HT1080 (cell line): ENCODE measurements at places on chromosomes 3 and 15.

- DNase-seq, result peak; percentile 85
Observed at GRCh38 chr15:85649372-85649771, 145.4 kb downstream of the KLHL25 start.

GRCh38 chr3:178206521-178206920 is 329.7 kb upstream of the KCNMB2 start:
- DNase-seq, result no peak

DNA sequence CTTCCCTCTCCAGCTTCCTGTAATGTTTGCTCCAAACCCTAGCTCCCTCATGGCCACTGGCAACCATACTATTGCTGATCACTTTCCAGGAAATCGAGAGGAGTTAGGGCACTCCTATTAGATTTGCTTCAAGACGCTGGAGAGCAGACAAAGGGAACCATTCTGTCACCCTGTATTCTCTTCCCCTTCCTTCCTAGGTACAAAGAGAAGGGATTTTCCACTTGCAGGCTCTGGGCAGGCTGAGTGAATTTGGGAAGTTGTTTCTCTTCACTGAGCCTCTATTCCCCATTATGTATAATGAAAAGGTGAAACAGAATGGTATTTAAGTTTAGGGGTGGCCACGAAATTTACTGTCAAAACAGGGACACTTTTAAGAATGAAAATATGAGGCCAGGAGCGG is 99.4 kb upstream of the LPP start:
- no peak for DNase-seq

DNA sequence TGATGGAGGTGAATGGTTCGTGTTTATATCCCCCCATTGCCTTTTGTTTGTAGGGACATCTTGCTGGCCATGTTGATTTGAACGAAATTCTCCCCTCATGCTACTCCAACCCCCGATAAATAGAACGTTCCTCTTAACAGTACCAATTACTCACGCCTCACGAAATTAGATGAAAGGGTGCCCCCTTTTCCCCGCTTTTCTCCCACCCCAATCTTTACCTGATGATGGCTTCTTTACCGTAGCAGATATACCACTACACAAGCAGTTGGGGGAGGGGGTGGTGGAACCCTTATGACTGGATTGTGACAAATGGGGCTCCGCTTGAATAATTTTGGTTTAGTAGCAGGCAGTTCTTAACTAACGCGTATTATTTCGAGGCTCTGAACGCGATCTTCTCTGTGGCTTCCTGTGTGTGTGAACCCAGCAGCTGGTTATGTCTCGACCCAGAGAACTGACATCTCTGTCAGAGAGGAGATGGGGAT is 1.1 kb downstream of the PIAS1 start:
- peak; percentile 51 for DNase-seq

DNA sequence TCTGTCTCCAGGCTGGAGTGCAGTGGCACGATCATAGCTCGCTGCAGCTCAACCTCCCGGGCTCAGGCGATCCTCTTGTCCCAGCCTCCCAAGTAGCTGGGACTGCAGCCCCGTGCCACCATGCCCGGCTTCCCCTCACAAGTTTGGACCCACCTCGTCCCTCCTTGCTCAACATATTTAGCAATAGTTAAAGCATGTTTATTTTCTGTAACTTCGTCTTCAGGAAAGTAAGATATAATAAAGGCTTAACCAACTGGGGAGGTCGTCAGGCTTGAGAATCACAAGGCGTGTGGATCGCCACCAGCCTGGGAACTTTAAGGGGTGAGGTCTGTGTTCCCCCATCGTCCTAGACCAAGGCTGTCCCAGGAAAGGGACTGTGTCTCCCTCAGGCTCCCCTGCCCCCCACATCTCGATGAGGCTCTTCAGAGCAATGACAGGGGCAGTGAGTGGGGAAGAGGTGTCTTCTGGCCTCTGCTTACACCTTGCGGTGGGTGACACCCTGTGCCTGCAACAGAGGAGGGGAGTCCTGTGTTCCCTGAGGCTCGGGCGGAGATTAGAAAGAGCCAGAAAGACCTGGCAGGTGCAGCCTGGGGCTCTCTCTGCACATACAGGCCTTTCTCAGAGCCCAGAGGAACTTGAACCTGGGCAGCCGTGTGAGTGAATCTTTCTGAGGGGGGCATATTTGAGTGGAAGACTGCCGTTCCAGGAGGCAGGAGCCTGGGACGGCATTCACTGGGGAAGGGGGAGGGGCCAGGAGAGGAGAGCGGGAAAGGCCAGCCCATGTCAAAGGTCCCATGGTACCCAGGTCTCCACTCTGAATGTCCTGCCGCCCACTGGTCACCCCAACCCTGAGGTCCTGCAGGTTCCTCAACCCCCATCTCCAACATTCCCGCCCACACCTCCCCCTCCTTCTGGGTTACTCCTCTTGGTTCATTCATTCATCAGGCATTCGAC is 152.3 kb downstream of the SMAD6 start:
- DNase-seq, result no peak

GRCh38 chr3:104933972-104934371 is 432.7 kb upstream of the ALCAM start:
- DNase-seq, result peak; percentile 28

- DNase-seq, result no peak
Observed at GRCh38 chr3:46312991-46313390, 40.9 kb upstream of the CCR2 start.

- DNase-seq, result peak; percentile 87
Observed at GRCh38 chr3:33186524-33187367, 31.9 kb downstream of the SUSD5 start.

DNA sequence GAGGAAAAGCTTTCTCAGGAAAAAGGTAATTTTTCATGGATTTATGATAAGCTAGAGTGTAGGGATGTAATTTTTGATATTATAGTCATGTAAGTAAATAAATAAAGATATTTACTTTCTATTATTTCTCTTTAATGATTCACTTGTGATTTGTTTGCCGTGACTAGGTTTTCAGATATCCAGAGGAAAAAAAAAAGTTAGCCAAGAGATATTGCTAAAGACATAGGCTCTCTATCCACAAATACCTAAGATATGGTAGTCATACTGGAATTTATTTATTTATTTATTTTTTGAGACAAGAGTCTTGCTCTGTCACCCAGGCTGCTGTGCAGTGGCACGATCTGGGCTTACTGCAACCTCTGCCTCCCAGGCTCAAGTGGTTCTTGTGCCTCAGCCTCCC is 59.9 kb downstream of the AP4E1 start:
- DNase-seq, result no peak

DNA sequence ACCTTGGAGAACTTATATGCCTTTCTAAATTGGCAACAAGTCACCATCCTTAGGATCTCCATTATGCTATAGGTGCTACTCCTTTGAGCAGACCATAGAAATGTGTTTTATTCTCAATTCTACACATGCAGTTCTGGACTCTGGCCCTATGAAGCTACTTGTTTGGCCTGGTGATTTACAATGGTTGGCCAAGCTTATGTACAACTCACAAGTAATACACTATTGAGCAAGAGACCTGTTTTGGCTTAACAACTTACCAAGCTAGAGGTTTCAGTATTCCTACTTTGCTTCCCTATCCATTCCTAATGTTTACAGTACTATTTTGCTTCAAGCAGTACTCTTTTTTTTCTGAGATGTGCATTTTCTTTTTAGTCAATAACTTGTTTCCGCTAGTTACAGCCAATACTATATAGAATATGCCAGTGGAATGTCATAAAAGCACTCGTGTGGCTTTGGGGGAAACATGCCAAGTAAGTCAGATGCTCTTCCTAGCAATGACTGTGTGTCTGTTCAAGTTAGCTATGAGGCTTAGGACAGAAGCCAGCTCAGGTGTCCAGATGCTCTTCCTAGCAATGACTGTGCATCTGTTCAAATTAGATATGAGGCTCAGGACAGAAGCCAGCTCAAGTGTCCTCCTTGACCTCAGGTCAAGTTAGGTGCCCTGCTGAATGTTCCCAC is 174.9 kb upstream of the SEMA6D start:
- DNase-seq, result no peak

- no peak for DNase-seq
Observed at GRCh38 chr3:152292366-152292765, 23.6 kb downstream of the MBNL1 start.

DNA sequence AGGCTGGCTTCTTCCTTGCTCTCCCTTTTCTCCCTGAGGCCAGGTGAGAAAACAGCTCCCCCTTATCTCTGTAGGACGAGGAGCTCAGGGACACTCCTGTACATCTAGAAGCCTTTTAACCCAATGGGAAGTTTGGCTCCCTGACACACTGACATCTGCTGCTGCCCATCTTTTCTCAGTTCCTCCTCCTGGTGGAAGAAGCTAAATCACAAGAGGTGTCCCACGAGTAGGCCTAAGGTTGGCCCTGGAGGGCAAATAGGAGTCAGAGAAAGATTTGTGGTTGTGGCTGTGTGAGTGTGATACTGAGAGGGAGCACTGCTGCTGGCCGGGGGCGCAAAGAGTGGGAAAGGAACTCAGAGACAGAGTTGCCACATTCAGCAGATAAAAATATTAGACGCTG is 49.5 kb downstream of the ARHGAP31 start:
- no peak for DNase-seq

- no peak for DNase-seq
Observed at GRCh38 chr15:72197041-72197459, 537 bp downstream of the GRAMD2A start.

DNA sequence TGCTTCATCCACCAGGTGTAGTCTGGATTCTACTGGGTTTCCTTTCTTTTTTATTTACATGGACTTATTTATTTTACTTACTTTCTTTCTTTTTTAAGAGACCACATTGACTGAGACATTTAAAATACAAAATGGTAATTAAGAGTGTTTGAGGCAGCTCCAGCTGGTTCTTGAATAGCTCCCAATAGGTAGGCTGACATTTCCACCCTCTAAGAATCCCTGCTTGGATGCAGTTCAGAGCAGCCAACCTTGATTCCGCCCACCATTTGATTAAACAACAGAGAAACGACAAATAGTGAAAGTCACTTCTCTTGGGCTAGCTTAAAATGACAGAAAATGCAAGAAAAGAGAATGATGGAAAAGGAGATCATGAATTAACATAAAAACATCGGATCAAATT is 270.5 kb downstream of the TUSC7 start:
- no peak for DNase-seq

- DNase-seq, result no peak
Observed at GRCh38 chr3:78792212-78792611, 975.6 kb downstream of the ROBO1 start.

- DNase-seq, result peak; percentile 26
Observed at GRCh38 chr3:9955611-9956352, 3.6 kb upstream of the PRRT3 start.

- DNase-seq, result peak; percentile 43
Observed at GRCh38 chr3:52428151-52429005, 16.5 kb downstream of the SEMA3G start.

DNA sequence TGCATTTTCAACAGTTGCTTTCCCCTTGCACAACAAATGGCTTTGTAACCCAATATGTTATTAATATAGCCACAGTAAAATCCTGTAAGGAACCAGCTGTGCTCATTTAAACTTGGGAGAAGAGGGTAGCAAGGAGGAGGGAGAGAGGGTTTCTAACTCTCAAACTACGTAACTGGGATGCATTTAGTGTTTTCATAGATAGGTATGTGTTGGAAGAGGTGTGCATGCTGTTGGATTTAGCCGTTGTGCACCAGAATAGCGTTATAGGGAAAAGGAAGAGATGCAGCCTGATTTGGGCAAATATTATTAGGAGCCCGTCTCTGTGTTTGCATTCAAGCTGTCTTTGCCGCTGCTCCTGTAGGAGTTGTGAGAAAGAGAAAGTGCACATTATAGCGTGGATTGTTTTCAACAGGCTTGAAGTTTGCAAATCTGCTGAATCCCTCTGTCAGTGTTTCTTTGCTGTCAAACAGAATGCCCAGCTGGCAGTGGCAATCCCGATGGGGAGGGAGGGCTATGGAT is 39.4 kb downstream of the ARPP21 start:
- no peak for DNase-seq

DNA sequence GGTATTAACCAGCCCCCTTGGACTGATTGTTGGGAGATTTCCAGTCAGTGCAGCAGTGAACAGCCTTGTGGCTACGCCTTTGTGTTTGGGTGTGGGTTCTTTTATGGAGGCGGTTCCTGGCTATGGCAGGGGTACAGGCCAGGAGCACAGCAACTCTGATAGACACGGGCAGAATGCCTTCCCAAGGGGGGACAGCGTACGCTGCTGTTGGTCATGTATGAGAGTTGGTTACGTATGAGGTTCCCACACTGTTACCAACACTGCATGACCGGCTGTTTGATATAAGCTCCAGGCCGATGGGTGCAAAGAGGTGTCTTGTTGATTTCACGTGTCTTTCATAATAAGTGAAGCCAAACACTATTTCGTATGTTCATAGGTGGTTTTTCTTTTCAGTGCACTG is 187.8 kb downstream of the NSMCE3 start:
- DNase-seq, result no peak

DNA sequence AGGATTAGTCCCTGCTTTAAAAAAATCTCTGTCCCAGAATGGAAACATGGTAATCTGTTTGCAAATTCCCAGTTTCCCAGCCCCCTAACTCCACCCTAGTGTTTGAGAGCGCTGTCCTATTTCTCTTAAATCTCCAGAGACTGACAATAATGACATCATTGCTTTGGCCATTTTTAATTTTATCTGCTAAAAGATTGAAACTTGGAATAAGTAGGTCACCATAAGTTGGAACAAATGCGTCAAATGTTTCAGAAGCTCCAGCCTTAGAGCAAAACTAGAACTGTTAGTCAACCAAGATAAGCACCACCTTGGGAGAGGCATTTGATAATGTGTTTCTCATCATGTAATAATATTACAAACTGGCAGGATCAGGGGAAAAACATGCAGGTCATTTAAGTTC is 25.7 kb upstream of the MB21D2 start:
- no peak for DNase-seq

- DNase-seq, result no peak
Observed at GRCh38 chr3:11004563-11004962, 12.0 kb downstream of the SLC6A1 start.

- no peak for DNase-seq
Observed at GRCh38 chr3:46440531-46441294, 24.0 kb downstream of the LTF start.

DNA sequence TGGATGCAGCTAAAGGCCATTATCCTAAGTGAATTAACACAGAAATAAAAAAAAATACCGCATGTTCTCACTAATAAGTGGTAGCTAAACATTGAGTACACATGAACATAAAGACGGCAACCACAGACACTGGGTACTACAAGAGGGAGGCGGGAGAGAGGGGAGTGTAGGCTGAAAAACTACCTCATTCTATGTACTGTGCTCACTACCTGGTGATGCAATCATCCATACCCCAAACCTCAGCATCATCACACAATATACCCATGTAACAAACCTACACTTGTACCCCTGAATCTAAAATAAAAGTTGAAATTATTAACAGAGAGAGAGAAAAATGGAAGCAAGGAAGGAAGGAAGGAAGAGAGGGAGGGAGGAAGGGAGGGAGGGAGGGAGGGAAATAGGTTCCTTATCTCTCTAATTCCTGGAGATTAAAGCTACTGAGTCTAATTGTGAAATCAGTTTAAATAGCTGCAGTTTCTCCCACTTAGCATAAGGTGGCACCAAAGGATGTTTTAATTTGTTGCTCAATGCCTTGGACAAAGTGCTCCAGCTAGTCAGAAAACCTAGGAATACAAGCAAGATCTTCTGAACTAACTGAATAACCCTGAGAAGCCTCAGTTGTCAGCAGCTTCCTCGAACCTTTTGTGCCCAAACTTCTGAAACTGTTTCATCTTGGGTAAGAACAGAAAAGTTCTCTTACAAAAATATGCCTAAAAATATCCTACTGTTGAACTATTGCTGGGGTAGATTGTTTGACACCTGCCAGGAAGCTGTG is 79.4 kb upstream of the ATP11B start:
- peak; percentile 51 for DNase-seq

- no peak for DNase-seq
Observed at GRCh38 chr15:80989081-80989517, 520 bp downstream of the MESD start.
